AG04449 (cell line): ENCODE measurements at places on chromosomes 2 and 18.

DNA sequence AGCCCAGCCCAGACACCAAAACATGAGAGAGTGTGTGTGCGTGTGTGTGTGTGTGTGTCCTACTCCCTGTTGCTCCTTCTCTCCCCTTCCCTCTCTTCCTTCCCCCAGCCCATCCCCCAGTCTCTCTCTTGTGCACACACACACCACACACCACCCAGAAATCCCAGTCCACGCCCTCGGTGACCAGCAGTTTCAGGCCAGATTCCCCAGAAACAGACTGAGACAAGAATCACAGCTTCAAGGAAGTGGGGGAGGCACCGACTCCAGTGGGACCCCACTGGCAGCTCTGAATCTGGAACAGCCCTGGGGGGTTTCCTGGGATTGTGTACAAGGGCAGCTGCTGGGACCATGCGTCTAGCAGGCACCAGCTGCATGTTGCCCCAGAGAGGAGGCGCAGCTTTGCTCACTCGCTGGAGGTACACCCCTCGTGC, 113.5 kb downstream of the NDUFA10 start:
- no peak for DNase-seq

- no peak for DNase-seq
Observed at GRCh38 chr2:236892721-236893120, 193.0 kb upstream of the COPS8 start.

- no peak for DNase-seq
Observed at GRCh38 chr18:76441668-76442412, 53.2 kb downstream of the ZNF516 start.

DNA sequence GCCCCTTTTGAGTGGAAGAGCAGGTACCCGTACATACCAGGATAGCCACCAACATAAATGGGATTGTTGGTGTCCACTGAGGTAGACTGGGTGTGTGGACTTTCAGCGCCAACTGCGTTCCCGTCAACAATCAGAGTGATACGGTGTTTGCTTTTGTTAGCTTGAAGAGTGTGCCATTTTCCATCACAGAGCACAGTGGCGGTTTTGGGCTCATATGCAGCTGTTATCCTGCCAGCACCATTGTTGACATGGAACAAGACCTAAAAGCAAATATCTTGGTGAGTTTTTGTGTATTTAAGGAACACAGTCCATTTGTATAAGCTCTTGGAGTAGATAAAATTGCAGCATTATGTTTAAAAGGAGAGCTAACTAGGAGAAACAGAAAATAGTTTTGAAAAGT, 174.5 kb downstream of the LAMA1 start:
- DNase-seq, result no peak

DNA sequence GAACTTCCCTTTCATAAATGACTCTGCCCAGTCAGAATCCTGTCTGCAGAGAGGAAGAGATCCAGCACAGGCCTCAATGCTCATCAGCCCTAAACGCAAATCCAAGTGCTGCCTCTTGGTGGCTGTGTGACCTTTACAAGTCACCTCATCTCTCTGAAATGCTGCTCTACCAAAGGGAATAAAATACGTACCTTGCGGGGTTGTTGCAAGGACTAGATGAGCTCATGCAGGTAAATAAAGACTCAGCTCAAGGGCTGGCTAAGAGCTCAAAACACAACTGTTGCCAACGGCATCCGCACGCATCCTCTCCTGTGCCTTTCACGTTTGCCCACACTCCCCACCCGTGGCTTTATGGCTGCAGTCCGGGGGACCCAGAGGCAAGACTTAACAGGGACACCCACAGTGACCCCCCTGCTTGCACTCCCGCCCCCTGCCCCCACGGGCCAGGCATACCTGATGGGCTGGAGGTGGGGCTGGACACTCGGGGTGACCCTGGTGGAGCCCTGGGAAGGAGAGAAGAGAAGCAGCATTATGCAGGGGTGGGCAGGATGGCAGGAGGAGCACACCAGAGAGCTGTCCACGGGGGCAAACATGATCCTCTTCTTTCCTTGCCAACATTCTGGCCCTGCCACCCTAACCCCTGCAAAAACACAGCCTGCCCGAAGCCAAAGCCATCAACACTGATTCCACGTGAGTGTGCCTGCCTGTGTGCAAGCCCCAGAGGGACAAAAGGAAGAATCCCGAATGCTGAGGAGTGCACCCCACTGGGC, 102.6 kb downstream of the TNS1 start:
- DNase-seq, result no peak

GRCh38 chr2:178512484-178512883, 32.2 kb downstream of the PLEKHA3 start:
- DNase-seq, result no peak

- DNase-seq, result no peak
Observed at GRCh38 chr2:28997237-28997846, 16.2 kb downstream of the TOGARAM2 start.

DNA sequence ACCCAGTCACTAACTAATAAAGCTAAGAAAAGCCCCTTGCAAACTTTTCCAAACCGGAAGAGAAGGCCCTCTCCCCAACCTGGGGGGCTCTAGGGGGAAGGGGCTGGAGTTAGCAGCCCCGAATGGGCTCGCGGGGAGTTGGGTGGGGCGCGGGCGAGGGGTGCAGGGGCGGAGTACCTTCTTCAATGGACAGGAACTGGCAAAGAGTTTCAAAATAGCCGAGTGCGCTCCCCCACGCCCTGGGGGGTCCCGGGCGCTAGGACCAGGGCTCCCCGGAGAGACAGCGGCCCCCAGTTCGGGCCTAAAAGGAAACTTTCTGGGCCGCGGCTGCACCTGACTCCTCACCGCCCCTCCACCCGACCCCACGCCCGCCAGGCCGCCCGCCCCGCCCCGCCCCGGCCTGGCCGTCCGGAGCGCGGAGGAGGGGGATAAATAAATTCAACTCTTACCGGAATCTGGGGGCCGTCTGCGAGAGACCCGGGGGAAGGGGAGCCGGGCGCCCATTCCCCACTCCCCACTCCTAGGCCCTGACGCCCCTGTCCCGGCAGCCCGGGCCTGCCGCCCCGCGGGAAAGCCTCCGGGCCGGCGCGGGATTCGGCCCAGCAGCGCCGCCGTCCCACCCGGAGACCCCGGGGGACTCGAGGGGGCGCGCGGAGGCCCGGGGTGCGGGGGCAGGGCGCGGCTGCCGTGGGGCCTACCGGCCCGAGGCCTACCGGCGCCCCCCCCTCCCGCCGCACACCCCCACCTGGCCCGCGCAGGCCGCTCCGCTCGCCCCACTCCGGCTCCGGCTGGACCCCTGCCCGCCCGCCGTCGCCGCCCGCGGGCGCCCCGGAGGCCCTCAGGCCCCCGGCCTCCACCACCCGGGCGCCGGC, 868 bp downstream of the INO80D start:
- DNase-seq, result no peak

- DNase-seq, result no peak
Observed at GRCh38 chr18:49303379-49303778, 157.1 kb downstream of the DYM start.

- no peak for DNase-seq
Observed at GRCh38 chr2:177731384-177731783, 338.8 kb downstream of the AGPS start.

DNA sequence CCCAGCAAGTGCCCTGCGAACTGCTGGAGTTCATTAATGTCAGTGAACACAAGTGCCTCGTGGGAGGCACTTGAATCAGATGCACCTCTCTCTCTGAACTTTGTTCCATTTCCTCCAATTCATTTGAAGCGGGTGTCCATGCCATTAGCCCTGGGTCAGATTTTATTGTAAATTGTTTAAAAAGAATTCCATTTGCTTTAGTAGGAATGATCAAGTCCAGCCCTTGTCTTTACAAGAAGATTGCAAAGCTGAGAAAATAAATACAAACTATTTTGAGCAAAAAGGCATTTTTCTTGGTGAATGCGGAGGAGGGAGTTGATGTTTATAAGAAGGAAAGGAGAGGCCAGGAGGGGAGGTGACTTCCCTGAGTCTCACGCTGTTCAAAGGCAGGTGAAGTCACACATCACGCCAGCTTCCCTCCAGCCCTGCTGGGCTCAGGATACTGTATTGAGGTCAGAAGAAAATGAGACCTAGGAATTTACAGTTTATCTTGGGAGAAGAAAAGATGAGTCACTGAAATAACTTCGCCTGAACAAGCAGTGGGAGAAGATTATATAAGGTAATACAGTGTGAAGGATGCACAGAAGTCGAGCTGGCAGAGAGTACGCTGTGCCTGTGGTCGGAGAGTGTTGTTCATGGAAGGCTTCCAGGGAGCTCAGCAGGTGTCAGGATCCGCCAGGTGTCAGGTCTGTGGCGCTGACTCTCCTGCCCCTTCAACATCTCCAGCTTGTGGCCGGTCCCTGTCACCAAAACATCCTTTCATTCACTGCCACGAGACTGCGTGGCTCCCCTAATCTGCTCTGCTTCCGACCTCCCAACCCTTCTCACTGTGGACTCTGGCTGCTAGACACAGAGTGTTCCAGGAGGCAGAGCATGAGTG, 36.5 kb downstream of the EFR3B start:
- DNase-seq, result peak; percentile 23

DNA sequence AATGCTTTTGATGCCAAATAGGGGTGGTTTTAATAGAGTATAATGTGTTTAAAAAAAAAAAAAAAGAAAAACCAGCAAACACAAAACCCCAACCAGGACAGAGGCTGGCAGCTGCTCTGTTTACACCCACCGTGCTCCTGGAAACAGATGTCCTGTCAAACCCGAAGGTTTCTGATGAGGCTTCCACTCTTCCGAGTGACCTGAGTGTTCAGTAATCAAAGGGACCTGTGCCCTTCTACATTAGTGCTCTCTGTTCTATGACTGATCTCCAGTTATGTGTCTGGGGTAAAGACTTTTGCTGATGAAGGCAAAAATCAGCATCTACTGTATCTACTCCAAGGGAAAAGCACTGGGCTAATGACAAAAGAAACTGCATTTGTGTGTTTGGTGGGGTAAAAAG, 3.5 kb upstream of the KLHL29 start:
- DNase-seq, result no peak

GRCh38 chr2:100274076-100274475, 48.2 kb downstream of the LONRF2 start:
- no peak for DNase-seq

- DNase-seq, result no peak
Observed at GRCh38 chr2:158761621-158762020, 33.5 kb upstream of the DAPL1 start.
